Pancreas (tissue), 10 donors: ENCODE measurements at places on chromosomes 2 and 18.
A peak's percentile ranks its signal among the peaks of the same experiment; 100 is the strongest.

DNA sequence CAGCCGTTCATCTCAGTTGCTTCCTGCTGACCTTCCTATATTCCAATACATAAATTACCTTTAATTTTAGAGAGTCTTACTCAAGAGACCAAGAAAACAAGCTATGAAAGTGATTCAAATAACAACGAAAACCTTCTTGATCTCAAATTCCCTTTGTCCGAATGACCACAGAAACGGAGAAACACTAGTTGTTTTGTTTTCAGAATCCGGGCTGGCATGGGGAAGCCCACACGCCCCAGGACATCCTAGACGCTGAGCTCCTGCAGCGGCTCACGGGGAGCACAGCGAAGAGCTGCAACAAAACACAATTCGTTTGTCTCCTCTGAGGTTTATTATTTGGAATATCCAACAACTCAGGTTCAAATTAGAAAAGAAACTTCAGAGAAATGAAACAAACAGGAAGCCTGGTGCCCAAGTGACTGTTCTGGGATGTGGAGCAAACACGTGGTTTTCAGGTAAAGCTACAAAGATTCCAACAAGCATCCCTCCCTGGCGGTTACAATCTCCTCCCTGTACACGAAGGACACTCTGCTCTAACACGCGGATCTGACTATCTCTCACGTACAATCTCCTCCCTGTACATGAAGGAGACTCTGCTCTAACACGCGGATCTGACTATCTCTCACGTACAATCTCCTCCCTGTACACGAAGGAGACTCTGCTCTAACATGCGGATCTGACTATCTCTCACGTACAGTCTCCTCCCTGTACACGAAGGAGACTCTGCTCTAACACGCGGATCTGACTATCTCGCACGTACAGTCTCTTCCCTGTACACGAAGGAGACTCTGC, 237.5 kb downstream of the TWIST2 start:
- DNase-seq = no peak

DNA sequence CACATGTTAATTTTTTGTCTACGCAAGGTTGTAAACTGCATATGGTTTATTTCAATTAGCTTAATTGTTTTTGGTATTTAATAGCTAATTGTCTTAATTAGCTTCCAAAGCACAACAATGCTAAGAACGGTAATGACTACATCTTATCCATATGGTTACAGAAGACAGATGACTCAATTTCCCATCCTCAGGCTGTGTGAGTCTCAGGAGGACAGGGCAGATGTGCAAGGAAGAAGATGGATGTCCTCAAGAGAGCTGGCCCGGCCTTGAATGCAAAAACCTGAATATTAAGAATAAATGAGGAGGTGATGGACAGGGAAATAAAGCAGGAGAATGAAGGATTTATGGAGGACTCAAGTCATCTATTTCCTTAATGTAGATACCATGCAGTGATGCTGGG, 31.4 kb downstream of the SLC4A3 start:
- no peak for DNase-seq

DNA sequence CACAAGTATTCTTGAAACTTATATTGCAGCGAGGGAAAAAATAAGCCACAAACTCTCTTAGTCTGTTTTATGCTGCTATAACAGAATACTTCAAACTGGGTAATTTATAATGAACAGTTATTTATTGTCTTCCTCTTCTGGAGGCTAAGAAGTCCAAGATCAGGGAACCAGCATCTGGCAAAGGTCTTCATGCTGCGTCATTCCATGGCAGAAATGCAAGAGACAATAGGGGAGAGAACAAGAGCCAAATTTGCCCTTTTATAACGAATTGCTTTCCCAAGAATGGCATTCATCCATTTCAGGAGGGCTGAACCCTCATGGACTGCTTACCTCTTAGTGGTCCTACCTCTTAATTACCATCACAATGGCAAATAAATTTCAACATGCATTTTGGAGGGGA, 46.5 kb downstream of the MAPRE2 start:
- no peak for DNase-seq

GRCh38 chr2:43268066-43268953, 41.9 kb upstream of the ZFP36L2 start:
- DNase-seq = no peak

GRCh38 chr2:173523497-173523896, 168.8 kb downstream of the CDCA7 start:
- no peak for DNase-seq

DNA sequence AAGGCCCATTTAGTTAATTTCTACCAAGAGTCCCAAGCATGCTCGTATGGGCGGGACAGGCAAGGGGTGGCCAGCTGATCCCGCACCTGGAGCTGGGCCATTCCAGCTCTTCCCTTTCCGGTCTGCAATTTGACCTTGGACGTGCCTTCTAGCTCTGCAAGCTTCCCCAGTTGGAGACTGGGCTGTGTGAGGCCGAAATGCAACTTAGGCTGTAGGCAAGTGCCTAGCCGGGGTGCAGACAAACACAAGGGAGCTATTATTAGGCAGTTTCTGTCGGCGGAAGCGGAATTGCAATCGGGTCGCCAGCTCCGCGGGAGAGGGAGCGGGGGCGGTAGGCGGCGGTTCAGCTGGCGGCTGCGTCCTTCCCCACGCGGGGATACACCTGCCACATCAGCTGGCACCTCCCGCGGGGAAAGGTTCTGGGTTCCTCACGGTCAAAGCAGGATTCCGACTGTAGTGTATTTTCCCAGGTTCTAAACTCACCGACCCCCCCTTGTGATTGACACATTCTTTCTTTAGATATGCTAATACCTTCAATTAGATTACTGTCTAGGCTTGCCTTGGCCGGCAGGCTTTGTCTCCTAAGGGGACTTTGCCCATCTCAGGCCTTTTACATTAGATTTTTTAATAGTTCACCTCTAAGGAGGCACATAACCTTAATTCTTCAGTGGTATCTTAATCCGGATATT, 17.1 kb upstream of the ZNF532 start:
- DNase-seq = peak; percentile 36

- no peak for DNase-seq
Measured at GRCh38 chr18:67260841-67261240, 255.7 kb downstream of the DSEL start.

GRCh38 chr18:63074981-63075404, 244.6 kb downstream of the BCL2 start:
- DNase-seq = peak; percentile 78

DNA sequence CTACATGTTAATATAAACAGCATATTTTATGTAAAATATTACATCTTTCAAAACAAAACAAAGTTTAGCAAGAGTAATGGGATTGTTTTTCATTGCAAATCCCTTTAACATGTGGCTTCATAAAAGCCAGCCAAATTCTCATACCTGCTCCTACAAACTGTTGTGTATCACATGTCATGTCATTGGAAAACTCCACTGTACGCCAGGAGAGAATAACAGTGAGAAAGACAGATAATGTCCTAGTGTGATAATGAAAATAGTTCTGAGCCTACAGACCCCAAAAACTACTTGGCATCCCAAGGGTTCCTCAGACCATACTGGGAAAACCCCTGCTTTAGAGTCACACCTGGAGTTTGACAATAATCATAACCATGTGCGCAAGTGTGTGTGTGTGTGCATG, 182.7 kb upstream of the HNRNPA3 start:
- DNase-seq = no peak

GRCh38 chr18:9016633-9017166, 85.8 kb upstream of the NDUFV2 start:
- no peak for DNase-seq

GRCh38 chr2:65349863-65350262, 82.5 kb downstream of the SPRED2 start:
- DNase-seq = no peak

DNA sequence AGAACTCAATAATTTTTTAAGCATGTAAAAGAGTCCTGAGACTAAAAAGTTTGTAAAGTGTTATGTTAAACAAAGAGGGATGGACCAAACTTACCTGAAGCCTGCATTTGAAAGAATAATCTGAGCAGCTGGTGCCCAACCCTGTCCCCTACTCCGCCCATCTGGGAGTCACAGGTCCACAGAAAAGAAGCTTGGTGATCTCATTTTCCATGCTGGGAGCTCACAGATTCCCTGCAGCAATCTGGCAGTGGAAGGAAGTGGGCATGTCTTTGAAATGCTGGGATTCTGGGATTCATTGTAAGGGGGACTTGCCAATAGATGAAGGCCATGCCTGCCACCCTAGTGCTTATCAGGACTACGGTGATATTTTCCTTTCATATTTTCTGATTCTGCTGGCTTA, 17.9 kb downstream of the CDH2 start:
- DNase-seq = no peak
